Effector CD8-positive, alpha-beta T cell (primary cell): ENCODE measurements at places on chromosomes 7 and 10.

GRCh38 chr10:114395366-114396022 lies 8.8 kb downstream of the AFAP1L2 start:
- no peak for DNase-seq

- no peak for DNase-seq
These were observed 11.2 kb upstream of the C10orf95 start for GRCh38 chr10:102462512-102463054.

- DNase-seq: no peak
These were observed 2.0 kb upstream of the BLVRA start for GRCh38 chr7:43756368-43757072.

DNA sequence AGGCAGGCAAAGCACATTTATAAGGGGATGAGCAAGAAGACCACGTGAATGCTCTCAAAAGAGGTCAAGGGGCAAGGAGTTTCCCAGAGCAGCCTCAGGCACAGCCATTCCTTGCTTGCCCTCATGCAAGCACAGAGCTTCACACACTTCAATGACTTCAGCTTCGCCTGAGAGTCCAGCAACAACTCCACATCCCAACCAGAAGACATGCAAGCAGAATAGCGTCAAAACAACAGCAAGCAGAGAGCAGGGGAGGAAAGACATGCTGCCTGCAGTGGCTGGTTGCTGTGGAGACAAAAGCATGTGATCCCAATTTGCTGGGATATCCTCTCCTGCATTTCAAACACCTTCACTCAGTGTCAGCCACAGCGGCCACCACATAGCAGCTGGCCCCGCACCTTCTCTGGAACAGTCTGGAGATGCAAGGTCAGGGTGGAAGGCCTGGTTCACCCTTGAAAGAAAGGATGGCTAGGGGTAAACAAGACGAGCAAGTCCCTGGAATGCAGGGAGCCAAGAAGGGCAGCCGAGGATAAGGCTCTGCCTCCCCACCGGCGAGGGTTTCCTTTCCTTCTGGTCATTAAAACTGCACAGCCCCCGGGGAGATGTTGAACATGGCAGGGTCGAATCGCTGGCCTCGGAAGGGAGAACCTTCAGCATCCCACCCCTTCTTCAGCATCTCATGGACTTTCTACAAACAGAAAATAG lies 60.2 kb upstream of the CAMK2B start:
- no peak for DNase-seq

DNA sequence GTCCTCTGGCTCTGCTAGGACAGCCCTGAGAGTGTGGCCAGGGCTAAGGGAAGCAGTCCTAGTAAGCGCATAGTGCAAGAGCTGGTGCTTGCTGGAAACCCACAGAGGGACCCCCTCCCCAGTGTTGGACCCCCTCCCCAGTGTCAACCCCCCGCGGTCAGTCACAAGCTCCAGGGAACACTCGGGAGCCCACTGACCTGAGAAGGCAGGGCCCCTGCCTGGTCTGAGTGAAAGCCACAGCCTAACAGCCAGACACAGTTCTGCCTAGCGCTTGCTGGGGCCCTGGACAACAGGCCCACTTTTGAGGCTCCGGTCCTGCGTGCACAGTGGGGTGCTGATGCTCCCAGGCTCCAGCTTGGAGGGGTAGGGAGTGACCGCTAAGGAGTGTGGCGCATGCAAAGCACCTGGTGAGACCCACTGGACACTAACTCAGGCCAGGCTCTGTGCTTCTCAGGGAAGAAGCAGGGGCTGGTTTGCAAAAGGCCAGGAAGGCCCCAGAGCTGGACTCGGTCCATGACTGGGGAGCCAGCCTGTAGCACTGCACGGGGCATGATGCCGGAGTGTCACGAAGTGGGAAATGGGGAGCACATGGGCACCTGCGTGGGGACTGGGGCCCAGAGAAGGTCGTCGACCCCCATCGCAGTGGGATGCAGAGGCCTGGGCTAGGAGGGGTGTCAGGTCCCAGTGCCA lies 175.8 kb upstream of the PPP2R2D start:
- no peak for DNase-seq

DNA sequence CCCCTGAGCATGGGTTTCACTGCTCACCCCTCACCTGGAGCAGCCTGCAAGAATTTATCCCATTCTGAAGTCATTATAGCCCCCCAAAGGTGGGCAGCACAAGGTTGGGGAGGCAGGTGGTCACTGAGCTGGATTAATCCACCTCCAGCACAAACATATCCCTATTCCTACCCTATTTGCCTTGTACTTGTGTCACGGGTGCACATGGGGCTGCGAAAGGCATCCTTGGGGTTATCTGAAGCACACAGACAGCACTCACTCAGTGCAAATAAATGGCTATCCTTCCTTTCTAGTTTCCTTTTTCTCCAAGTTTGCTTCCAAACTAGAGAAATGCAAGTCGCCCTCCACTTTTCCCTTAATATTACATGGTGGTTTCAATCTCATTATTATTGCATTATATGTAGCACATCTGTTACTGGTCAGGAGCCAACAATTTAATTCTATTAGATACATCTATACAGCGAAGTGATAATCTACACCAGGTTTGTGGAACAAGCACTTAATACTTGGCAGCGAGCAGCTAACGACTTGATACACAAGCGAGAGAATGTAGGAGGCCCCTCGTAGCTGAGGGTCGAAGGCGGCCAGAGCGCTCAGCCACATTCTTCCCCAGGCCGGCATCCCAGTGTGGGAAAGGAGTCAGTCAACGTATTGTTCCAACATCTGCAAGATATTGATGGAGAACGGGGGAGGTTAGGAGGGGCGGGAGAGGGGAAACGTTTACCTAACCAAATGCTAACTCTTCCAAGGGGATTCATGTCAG lies 121.3 kb upstream of the HABP2 start:
- DNase-seq: no peak

GRCh38 chr7:133550145-133550544 lies 297.3 kb downstream of the EXOC4 start:
- no peak for DNase-seq

- no peak for DNase-seq
These were observed 2.5 kb upstream of the P4HA1 start for GRCh38 chr10:73099141-73099540.

DNA sequence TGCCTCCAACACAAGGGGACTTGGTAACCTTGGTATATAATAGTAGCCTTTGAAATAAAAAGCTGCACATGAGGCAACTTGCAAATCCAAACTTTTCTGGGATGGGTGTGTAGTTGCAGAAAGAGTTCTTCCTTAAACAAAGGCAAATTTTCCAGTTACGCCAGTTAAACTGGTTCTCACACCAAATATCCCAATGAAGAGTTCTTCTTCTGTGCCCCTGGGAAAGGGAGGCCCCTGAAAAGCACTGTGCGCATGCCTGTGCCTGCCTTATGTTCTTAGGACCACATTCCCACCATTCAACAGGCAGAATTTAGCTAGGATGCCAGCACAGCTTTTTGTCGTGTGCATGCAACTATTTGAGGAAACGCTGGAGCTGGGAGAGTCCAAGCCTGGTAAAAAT lies 164.8 kb upstream of the SLC25A13 start:
- DNase-seq: no peak

- DNase-seq: no peak
These were observed 117.9 kb upstream of the TMEM168 start for GRCh38 chr7:112908086-112908485.

DNA sequence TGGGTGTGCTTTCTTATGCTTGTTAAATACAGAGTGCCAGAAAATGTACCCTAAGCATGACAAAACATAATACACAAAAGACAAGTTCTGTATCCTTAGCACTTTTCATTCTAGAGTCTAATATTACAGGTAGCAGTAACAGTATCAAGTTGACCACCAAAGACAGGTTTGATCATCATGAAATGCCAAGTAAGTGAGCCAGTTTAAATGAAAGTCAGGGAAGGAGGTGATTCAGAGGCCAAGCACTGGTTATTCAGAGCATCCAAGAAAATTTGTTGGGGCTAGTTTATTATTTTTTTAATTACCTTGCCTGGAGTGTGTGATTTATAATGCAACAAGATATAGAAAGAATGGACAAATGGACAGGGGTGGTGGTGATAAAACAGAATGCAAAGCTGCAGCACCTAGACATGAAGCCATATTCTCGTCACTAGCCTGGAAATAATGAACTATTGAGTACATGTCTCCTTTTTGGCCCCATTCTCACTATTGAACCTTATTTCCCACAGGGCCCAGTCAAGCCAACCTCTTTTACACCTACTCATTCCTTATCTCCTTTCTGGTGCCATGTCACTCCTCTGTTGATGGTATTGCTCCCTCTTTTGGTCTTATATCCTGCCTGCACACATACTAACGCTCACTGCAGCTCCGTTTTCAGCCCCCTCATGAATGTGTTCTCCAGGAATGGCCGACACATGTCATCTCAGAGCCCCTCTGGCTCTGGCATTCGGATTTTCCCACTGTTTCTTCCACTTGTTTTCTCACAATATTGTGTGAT lies 78.6 kb upstream of the GLCCI1 start:
- DNase-seq: no peak

DNA sequence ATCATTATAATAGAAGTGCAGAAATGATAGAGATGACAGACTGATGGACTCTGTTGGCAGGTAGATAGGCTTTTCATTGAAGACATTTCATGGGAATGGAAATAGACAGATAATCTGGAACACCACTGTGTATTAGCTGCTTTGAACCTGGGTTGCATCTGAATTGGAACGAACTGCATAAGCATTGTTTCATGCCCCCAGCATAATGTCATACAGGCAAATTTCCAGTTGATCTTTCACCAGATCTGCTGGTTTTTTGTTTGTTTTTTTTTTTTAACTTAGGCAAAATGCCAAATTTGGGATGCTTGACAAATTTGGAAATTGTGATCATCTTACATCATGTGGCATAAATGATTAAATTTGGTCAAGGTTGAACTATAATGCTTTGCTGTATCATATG lies 172.1 kb upstream of the AOAH start:
- DNase-seq: no peak

GRCh38 chr10:131556897-131557495 lies 245.5 kb upstream of the TCERG1L start:
- no peak for DNase-seq

GRCh38 chr10:25758041-25758457 lies 176.0 kb upstream of the MYO3A start:
- DNase-seq: no peak

GRCh38 chr7:46007194-46007593 lies 86.1 kb upstream of the IGFBP3 start:
- DNase-seq: no peak

DNA sequence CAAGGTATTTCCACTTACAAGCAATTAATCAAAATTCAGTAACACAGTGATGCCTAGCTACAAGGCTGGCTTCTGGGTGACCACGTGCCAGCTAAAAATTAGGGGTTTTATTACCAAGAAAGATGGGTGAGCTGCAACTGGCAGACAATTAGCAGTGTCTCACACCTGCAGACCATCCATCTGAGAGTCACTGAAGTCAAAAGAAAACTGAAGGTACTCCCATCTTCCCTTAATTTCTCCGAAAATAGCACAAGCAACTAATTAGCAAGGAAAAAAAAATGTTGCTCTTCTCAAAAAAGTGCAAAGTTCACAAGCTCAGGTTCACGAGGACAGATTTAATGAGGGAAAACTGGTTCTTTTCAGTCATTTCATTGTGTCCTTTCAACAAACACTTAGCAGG lies 28.4 kb downstream of the RSU1 start:
- DNase-seq: no peak

GRCh38 chr7:135744938-135745702 lies 3.5 kb downstream of the FAM180A start:
- DNase-seq: no peak

GRCh38 chr7:21565614-21566013 lies 22.8 kb downstream of the DNAH11 start:
- no peak for DNase-seq

DNA sequence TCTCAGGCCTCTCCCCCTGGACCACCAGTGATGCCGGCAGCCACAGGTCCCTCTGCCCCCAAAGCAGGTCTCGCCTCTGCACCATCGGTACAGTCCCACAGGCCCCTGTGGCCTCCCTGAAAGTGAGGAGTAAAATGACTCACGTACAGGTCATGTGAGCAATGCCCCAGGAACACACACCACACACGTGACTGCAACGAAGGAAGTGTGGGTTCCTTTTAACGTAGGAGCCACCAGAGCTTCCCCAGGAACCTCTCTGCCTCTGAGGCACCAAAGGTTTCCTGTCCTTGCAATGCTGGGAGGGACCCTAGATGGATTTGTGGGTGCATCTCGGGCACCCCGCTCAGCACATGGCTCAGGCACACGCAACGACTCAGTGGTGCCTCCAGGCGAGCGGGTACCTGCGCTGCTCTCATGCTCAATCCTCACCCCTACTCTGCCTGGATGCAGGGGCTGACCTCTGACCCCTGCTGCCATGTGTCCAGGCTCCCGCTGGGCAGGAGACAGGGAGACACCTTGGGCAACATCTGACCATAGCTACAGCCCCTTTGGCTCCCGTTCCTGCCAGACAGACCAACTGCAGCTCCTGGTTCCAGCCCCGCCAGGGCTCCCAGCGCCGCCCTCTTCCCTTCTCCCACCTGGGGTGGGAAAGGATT lies 120.7 kb downstream of the PRKAG2 start:
- DNase-seq: peak; percentile 18

DNA sequence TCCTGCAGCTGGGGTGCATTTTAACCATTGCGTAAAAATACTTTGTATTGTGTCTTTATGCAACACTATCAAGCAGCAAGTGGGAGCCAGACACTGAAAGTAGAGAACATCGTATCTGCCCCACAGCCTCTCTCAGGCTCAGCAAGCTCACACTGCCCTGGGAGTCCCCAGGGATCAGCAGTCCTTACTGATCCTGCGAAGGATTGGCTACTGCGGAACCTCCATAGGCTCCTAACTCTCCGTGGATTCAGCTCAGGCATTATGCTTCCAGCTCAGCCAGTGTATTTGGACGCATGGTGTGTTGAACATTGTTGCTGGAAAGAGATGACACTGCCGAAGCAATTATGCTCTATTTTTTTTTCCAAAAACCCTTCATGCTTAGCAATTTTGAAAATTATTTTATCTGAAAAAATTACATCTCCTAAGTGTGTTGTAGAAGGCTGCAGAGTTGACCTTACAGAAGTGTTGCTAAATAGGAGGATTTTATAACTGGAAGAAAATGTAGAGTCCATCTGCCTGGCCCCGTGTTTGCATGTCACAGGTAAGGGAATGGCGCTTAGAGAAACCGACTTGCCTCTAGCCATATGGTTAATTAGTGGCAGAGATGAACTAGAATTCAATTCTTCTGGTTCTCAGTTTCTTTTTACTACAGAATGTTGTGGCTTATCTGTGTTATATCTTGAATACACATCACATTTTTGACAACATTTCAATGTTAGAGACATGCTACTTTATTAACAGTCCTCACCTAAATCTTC lies 276.4 kb upstream of the COBL start:
- DNase-seq: no peak

DNA sequence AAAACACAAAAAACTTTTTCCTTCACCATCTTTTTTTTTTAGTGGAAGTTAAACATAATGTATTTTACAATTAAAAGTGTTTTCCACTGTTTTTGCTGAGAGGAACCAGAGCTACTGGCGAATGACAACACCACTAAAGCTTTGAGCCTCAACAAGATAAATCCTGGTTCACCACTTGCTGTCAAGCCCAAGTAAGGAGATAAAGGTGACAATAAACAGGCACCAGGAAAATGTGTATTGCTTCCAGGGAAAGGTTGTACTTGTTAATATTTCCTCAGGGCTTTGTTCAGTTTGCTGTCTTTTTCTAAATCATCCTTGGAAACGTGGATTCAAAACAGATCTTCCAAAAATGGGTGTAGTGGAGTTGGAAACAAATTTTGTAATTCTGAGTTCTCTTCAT lies 109.9 kb upstream of the ANKRD30A start:
- DNase-seq: no peak
